NCI-H1417 treated with DMSO at 0.1 percent for 48 hours (cell line): ENCODE measurements at places on chromosomes 6 and 20.

DNA sequence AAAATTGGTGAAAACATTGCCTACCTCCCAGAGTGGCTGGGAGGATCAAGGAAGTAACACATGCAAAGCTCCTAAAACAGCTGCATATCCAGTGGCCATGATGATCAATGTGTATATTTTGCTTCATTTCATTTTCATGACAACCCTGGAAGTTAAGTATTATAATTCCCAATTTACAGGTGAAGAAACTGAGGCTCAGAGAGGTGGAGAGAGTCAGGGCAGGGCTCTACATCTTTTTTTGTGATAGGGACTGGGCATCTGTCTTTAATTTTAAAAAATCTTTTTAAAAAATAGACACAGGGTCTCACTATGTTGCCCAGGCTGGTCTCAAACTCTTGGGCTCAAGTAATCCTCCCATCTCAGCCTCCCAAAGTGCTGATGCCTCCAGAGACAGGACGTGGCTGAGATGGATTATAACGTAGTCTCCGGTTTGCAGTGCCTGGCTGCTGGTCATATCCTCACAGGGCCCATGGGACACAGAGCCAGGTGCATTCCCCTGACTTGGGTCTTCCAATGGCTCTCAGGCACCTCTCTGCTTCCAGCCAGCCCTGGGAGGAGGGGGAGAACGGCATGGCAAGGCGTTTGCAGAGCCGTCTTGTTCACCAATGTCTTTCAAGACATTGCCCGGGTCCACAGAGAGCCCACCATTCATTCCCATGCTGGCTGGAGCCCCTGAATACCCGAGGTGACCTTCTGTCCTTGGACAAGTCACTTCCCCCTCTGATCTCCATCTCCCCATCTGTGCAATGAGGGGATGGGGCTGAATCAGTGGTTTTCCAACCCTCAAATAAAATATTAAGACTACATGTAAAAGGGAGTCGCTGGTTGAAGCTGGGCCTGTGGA, 38.3 kb downstream of the HNF4A start:
- no peak for DNase-seq

DNA sequence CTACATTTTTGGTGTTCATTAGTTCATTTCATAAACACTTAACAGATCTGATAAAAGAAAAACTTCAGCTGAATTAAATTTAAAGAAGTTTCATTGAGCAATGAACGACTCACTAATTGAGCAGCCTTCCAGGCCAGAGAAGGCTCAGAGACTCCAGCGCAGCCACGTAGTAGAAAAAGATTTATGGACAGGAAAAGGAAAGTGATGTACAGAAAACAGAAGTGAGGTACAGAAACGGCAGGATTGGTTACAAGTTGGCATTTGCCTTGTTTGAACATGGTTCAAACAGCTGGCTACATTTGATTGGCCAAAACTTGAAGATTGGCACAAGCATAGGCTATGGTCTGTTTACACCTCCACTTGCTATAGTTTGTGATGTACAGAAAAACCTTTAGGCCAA, 166.3 kb upstream of the DTNBP1 start:
- DNase-seq = no peak

- no peak for DNase-seq
Observed at GRCh38 chr6:19041906-19042305, 654.8 kb downstream of the RNF144B start.

DNA sequence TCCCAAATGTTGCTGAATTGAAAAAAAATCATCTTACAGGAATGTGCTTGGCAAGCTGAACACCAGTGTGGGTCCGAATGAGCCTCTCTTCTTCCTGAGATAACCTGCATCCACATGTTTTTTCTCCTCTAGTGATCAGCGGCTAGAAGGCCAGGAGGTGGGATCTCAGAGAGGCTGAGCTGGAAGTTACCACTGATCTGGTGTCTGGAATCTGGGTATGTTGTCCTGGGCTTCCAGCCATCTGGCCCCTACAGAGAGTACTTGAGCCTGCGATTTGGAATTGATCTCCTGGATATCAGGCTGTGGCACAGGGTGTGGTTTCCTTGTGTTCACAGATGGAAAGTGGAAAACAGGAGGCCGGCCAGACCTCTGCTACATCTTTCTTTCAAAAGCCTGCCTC, 35.9 kb downstream of the SULF2 start:
- no peak for DNase-seq

- DNase-seq = no peak
Observed at GRCh38 chr6:144330017-144330987, 45.2 kb downstream of the UTRN start.

GRCh38 chr6:46243754-46244153, 73.0 kb upstream of the ENPP5 start:
- DNase-seq = no peak

- DNase-seq = no peak
Observed at GRCh38 chr6:113065611-113066010, 718.5 kb downstream of the RFPL4B start.
